ENCODE measurements at places on chromosomes 16 and 17. TPM values are rescaled to one million over a fixed set of nuclear protein-coding genes. Genes with fewer than 3 reads are reported as not detected.

The SGSH gene
- total RNA-seq, result 97.9 TPM

The TRPV3 gene
- total RNA-seq, result 0.56 TPM

DNA sequence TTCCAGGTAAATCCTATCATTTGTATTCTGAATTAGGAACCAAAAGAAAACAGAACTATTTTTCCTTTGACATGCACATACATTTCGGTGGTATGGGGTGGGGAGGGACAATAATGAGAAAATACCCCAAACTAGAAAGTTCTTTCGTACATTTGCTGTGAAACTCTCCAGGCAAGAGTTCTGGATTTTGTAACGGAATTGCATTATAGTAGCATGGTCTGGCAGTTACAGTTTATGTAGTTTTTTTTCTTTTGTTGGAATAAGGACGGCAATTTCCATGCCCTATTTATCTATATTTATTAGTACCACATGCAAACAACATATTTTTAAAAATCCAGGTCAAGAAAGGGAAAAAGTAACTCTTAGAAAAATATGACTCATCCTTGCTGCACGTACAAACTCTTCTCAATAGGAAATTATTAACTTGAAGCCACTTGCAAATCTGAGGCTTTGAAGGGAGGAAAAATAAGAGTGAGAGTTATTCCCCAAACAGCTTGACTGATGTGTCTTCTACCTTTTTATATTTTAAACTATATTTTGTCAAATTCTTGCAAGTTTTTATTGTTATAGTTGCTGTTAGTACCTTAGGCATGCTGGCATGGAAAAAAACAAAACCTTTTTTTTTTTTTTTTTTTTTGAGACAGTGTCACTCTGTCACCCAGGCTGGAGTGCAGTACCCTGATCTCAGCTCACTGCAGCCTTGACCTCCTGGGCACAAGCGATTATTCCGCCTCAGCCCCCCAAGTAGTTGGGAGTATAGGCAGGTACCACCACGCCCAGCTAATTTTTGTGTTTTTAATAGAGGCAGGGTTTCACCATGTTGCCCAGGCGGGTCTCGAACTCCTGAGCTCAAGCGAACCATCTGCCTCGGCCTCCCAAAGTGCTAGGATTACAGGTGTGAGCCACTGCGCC lies 69.3 kb downstream of the WWP2 start:
- DNase-seq, result no peak

DNA sequence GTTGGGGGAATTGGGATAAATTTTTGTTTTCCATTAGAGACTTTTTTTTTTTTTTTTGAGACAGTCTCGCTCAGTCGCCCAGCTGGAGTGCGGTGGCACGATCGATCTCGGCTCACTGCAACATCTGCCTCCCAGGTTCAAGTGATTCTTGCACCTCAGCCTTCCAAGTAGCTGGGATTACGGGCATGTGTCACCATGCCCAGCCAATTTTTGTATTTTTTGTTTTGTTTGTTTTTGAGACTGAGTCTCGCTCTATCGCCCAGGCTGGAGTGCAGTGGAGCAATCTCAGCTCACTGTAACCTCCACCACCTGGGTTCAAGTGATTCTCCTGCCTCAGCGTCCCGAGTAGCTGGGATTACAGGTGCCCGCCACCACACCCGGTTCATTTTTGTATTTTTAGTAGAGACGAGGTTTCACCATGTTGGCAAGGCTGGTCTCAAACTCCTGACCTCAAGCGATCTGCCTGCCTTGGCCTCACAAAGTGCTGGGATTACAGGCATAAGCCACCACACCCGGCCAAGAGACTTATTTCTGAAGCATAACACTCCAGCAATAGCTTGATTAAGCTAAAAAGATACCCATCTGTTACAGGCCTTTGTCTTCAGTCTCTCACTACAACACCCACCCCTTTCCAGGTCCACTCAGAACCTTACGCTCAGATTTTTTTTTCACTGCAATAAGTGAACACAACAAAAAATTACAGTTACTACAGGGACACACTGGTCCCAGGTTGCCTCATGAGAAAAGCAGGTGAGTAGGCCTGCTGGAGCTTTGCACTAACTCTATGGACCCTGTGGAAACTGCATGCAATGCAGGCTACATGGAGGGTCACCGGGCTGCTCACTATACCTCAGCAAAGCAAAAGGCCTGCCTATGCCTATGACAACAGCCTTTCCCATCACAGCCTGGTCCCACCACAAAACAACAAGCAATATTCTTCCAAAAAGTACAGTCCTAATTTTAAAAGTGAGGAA lies 34.6 kb downstream of the KANSL1 start:
- no peak for DNase-seq

GRCh38 chr16:19116711-19117449 lies 3.1 kb downstream of the ITPRIPL2 start:
- DNase-seq, result no peak

DNA sequence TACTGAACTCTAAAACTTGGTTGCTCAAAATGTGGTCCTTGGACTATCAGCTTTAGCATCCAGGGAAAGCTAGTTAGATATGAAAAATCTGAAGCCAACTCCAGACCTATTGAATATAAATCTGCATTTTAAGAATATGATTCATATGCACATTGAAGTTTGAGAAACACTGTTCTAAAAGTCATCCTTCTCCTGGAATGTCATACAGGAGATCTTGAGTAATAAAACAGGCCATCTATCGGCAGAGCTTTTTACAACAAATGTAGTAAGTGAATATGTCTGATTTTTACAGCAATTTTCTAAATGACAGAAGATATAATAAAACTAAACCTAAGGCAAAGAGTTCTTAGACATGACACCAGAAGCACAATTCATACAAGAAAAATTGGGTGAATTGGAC lies 140.4 kb downstream of the PMP22 start:
- DNase-seq, result no peak

DNA sequence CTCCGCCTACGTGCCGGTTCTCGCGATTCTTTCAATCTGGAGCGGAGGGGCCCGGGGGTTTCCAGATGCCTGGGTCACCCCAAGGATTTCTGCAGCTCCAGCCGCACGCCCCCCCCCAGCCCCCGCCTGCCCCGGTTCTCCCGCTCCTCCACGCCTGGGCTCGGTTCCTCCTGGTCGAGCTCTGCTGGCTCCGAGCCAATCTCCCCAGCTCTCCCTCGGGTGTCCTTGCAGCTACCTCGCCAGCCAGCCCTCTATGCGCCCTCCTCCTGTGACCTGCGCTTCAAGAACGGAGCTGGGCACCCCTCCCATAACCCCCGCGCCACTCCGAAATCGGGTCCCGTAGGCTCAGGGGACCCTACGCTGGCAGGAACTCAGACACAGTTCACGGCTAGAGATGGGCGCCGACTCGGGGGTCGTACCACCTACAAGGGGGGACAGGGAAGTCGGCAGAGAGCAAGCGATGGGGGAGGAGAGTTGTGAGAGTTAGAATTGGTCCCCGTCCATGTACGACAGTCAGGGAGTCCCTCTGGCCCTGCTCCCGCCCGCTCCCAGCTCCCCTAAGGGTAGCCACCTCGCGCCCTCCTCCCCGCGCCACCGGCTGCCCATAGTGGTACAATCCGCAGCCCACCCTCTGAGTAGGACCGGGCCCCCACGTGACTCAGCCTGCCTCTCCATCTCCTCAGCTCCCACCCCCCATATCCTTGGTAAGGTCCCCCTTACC lies 961 bp downstream of the FGF11 start:
- DNase-seq, result peak; percentile 40

- no peak for DNase-seq
Observed at GRCh38 chr17:59037960-59038359, 68.7 kb downstream of the TRIM37 start.

DNA sequence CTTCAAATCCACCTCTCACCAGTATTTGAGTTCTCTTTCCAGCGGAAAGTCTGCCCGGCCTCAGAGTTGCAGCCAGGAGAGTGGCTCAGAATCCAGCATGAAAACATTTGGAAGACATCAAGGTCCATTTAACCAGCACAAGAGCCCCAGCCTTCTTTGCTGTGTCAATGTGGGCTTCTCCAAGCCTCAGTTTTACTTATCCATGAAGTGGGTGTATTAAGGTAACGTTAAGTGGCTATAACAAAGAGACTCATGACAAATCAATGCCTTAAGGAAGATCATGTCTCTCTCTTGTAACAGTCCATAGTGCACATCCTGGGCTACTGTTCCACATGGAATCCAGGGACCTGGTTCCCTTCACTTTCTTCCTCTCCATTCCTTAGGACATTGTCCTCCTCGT lies 959 bp upstream of the SPPL2C start:
- DNase-seq, result no peak

DNA sequence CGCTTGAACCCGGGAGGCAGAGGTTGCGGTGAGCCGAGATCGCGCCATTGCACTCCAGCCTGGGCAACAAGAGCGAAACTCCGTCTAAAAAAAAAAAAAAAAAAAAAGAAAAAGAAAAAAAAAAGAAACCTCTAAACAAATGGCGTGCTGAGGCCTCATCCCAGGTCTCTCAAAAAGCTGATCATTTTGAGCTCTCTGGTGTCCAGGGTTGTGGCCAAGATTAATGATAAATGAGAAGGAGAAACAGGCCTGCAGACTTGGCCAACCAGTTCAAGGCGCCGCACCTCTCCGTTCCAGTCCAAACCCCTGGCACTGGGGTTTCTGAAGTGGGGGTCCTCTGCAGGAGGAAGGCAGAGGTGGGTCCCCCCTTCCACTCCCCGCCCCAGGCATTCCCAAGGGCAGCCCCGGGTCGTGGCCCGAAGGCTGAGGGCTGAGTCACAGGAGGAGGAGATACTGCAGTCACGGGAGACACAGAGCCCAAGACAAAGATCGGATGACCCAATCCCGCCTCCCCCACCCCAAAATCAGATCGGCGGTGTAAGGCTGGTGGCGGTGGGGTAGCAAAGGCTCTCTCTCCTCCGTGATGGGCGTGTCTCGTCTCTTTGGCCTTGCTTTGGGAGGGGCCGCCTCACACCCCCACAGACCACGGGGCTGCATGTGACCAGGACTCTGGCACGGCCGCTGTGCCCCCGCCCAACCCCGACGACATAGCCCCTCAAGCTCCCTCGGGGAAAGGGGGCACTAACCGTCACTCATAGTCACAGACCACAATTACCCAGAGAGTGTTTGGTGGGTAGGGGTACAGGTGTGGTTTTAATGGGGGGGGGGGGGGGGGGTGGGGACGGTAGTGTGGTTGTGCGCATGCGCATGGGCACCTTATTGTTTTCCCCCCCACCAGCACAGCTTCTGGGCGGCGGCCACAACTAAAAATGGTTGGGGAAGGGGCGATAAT lies 1.1 kb downstream of the VAT1 start:
- DNase-seq, result no peak

- DNase-seq, result no peak
Observed at GRCh38 chr17:63022567-63022966, 56.5 kb downstream of the TANC2 start.

DNA sequence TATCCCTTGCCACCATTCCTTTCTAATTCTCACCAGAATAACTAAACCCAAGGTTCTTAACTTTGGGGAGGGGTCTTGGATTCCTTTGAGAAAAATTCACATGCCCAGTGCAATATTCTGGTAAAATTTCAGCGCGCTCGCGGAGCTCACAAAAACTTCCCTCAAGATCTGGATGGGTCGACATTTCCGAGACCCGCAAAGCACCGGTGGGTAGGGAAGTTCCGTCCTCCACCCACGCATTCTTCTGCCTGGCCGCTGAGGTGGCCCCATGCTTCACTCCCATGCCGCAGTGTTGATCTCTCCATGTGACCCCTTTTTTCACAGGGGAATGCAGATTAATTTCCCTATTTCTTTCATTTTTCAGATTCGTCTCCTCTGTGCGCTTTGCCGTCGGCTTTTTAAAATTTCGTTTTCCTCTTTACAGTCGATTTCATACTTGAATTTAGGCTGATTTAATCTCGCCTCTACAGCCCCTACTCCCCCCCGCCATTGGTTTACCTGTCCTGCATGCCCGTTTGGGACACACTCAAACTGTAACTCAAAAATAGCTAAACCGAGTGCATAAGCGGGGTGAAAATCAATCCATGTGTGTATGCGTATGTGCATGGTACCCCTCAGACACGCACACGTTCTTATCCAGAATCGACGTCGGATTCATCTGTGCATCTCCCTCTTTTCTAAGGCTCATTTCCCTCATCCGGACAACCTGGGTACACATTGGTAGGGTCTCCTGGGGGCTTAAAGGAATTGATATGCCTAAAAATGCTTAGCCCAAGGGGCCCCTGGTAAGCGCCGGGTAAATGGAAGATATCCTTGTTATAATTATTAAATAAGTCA lies 1.4 kb upstream of the SP6 start:
- no peak for DNase-seq
